GM03348 (cell line): ENCODE measurements at places on chromosomes 6 and 20.

GRCh38 chr6:161649068-161649467 lies 375.2 kb upstream of the AGPAT4 start:
- DNase-seq, result no peak

DNA sequence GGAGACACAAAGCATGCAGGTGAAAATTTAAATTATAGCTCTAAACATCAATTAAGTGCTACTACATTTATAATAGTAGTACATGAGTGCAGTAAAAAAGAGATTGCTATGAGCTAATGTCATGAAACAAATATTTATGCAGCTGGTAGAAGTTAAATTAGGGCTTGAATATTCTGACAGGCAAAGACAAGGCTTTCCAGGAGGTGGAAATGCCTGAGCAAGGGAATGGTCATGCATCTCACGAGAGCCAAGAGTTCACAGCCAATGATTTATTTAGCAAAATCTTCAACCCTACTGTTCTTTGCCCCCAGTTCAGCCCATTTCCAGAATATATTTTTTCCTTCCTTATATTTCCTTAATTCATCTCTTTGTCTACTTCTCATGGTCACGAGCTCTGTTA lies 128.9 kb downstream of the HIVEP2 start:
- DNase-seq, result peak; percentile 15

- DNase-seq, result peak; percentile 50
These were observed 2.9 kb downstream of the TNNC2 start for GRCh38 chr20:45823949-45824835.

- no peak for DNase-seq
These were observed 18.6 kb upstream of the BCAS4 start for GRCh38 chr20:50776122-50776817.

DNA sequence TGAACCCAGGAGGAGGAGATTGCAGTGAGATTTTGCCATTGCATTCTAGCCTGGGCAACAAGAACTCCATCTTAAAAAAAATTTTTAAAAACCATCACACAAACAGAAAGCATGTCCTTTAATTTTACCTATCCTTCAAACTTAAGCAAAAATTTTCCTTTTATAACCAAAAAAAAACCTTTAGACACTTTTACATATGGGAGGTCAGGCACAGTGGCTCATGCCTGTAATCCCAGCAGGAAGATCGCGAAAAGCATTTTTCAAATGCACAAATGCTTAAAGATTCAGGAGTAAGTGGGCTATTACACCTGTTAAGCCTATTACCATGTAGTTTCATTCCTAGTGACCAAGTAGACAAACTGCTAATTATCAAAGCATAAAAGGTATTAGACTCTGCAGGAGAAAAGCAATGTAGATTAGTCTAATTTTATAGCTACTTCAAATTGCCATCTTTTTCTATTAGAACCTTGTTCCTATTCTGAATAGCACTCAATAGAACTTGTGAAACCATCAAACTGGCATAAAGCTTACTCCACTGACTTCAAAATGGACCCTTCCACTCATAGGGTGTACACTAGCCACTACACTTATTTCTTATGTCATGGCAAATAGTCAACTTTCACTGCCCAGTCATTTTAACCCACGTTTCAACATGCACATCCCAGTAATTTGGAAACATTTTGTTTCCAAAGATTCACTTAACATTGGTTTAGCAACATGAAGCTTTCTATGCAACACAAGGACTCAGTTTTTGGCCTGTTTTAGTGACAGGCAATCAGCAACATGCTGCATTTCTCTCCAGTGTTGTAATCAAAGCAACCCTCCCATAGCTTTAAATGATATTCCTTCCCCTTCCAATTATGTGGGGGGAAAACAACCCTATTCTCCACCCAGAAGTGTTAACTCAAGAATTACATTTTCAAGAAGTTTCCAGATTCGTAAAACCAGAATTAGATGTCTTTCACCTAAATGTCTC lies 4.0 kb downstream of the EEF1A1 start:
- no peak for DNase-seq

- no peak for DNase-seq
These were observed 404.4 kb downstream of the GJA1 start for GRCh38 chr6:121839896-121840295.

DNA sequence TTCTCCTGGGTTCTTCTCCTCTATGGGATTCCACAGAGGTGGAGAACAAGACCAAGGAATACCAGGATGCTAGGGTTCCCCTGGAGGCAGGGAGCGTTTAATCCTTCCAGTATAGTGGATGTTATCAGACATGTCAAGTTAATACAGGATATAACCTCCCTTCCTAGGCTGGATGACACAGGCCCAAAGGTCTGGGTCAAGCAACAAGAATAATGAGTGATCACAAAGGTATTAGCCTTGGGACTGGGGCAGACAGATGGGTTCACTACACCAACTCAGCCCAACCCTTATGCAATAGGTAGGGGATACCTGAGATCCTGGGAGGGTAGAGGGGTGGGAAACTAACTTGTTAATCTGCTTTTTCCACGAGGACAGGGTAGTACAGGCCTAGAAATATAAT lies 690.3 kb downstream of the HTR1B start:
- DNase-seq, result no peak

DNA sequence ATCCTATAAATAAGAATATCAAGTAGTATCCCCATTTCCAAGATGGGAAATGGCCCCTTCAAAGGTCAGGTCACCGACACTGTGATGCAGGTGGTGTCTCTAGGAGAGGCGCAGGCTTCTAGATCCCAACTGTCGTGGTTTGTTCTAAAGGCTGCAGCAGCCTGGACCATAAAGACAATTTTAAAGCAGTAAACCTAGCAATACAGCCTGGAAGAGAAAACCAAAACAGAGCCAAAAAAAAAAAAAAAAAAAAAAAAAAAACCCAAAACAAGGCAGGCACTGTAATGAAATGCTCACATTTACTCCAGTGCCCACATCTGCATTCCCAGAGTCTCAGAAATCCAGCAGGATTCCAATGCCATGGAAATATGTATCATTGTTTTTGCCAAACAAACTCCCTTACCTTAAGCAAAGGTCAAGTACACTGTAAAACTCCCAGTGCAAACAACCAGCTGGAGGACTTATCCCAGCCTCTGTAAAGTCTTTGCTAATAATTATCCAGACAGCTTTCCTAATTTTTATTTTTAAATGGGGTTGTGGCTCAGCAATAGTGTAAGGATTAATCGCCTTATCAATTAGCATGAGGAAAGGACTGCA lies 98.2 kb downstream of the PSMG4 start:
- DNase-seq, result no peak

- DNase-seq, result no peak
These were observed 309.7 kb downstream of the SLC35F1 start for GRCh38 chr6:118216751-118217150.

GRCh38 chr6:56193846-56194245 lies 53.5 kb downstream of the COL21A1 start:
- DNase-seq, result no peak

GRCh38 chr20:17202673-17203072 lies 24.2 kb upstream of the PCSK2 start:
- DNase-seq, result no peak

- no peak for DNase-seq
These were observed 161.7 kb upstream of the BMP5 start for GRCh38 chr6:56036916-56037600.

- DNase-seq, result no peak
These were observed 39.5 kb downstream of the C20orf203 start for GRCh38 chr20:32634041-32634805.

DNA sequence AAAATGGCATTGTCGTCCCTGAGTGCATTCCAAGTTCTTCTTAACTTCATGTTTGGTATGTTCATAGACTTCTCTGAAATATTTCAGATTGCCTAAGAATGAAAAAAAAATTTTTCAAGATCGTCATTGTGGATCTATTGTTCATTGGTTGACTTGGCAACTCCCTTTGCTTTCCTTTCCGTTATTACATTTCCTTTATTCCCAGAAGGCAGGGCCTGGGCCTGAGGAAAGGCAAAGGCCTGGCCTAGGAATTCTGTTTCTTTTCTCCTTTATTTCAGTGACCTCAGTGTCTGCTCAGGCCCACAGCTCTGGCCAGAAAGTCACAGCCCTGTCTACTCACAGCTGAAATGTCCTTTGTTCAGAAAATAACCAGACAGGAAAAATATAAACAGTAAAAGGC lies 401.6 kb upstream of the PLCB4 start:
- no peak for DNase-seq

DNA sequence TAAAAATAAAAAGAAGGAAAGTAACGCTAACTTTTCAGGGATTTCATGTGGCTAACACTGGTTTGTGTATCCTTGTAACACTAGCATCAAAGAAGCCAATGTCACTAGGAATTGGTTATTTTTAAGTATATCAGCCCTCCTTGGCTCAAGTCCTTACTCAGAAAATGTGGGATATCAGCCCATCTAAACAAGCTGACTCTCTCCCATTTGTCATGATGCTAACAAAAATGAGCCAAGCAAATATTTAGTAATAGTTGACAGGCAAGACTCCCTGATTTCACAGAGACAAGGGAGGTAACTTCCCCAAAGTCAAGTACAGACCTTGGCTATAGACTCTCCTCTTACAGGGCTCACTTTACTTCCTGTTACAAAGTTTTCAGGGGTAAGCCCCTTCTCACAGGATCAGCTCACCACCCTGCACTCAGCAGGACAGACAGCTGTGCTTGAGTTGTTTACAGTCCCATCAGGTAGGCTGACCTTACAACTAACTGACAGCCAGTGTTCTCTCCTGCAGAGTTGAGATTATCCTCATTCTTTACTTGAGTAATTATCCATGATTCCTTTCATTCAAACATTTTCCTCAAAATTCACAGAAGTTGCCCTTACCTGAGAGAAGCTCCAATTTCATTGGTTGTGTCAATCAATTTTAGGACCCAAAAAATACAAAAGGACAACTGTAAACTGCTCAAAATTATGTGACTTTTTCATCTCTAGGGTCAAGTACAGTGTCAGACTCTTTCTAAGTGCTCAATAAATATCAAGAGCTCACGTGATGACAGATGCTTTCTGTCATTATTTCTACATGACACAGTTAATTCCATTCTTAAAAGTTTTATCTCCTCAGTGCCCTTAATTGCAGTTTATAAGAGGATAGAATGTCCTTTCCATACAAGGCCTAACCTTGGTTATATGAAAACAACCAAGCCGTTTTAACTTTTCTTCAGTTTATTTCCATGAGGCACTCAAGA lies 38.1 kb upstream of the BMP5 start:
- DNase-seq, result no peak

DNA sequence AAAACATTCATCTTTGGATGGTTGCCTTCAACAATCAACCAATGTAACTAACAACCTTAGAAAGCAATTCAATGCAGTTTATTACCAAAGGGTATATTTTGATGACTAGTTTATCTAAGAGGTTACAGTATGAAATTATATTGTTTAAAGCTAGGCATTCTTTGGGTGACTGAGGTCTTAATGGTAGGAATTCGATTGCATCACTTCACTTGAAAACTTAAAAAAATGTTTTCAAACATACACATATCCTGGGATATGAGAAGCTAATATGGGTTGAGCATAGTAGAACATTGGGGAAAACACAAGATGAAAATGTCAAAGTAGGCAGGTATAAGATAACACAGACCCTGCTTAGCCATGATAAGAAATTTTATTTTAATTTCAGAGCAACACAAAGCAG lies 144.6 kb upstream of the BMP5 start:
- DNase-seq, result no peak

DNA sequence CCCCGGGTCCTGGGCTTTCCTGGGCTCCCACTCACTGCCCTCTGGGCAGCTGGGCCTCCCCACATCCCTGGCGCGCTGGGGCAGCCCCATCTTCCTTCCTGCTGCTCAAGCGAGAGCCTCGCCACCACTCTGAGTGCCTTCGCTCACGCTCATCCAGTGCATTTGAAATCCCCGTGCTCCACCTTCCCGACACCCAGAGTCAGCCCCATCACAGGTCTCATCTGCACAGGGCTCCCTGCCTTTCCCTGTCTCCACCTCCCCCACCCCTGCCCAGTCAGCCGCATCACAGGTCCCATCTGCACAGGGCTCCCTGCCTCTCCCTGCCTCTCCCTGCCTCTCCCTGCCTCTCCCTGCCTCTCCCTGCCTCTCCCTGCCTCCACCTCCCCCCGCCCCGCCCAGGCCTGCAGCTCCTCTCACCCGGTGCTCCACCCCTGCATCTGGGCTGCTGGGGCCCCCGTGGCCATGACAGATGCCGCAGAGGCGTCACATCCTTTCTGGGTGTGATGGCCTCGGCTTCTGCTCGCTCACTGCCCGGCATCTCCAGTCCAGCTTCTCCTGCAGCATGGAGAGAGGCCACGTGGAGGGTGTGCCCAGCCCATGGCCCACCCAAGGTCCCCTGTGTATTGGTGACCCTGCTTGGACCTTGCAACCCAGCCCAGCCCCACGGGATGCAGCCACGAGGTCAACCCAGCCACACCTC lies 9.0 kb upstream of the BHLHE23 start:
- no peak for DNase-seq

DNA sequence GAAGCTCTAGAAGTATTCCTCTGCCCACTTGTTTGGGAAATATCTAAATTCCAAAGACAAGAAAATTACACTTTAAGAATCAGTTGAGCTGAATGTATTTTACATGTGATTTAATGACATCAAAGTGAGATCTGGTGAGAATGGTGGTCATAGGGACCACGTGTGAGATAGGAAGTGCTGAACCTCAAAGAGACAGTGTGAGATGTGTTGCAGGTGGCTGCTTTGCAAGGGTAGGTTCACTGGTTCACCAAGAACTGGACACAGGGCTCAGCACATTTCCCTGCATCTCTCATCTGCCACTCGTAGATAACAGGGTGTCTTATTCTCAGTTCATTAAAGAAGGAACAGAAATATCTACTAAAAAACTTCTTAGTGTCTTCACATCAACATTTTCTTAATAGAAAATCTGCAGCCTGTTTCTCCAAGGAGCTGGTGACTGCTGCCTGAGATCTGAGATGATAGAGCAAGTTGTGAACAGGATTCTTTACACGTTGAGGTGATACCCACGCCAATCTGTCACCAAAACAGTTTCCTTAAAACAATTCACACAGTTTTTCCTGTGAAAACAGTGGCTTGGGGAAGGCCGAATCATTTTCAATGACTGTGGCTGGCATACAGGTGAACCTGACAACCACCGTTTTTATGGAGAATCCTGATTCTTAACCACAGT lies 7.2 kb downstream of the CCR6 start:
- DNase-seq, result no peak

DNA sequence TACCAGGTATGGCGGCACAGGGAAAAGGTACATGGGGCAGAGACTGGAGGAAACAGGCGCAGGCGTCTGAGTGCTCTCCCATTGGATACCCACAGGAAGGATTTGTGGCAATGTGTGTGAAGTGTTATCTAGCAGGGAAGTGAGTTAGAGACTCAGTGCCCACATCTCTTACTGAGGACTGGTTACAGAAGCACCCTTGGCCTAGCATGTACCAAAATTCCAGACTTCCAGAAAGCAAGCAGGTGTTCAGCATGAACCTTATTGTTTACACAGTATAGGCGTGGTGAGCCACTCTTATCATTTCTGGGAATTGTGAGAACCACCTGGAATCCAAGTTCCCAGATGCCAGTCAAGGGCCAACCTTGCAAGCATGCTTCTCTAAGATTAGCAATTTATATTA lies 14.2 kb downstream of the MANBAL start:
- no peak for DNase-seq

GRCh38 chr6:133634474-133634873 lies 254.4 kb upstream of the TCF21 start:
- no peak for DNase-seq
